ENCODE measurements at places on chromosomes 12 and 14. TPM values are rescaled to one million over a fixed set of nuclear protein-coding genes. Genes with fewer than 3 reads are reported as not detected.

The IAPP gene
- not detected for total RNA-seq

The ZNF385A gene
- 4.0 TPM for total RNA-seq

The SLC5A8 gene
- total RNA-seq, result not detected

The NOP9 gene
- total RNA-seq, result 21.1 TPM

The CCDC60 gene
- total RNA-seq, result not detected

The SIX1 gene
- total RNA-seq, result 3.9 TPM

The TSPAN19 gene
- total RNA-seq, result 0.10 TPM

The MGAT4C gene
- total RNA-seq, result not detected

The MAX gene
- 83.7 TPM for total RNA-seq

The RNU4-1 gene
- not detected for total RNA-seq

The OR6C70 gene
- total RNA-seq, result not detected

The PZP gene
- not detected for total RNA-seq

The RIMBP2 gene
- not detected for total RNA-seq

The RASSF9 gene
- total RNA-seq, result 0.21 TPM

The NGB gene
- total RNA-seq, result not detected

The FBXO21 gene
- total RNA-seq, result 36.1 TPM

The KLRC3 gene
- total RNA-seq, result not detected

The SYNJ2BP gene
- 28.4 TPM for total RNA-seq

The CD27 gene
- total RNA-seq, result not detected

The PTPN21 gene
- 3.8 TPM for total RNA-seq

The NINJ2 gene
- 0.50 TPM for total RNA-seq

The AQP2 gene
- not detected for total RNA-seq

The CLEC4C gene
- total RNA-seq, result not detected

The TM7SF3 gene
- total RNA-seq, result 144 TPM

All from HT1080 (cell line).